CD8-positive, alpha-beta memory T cell (primary cell): ENCODE measurements at places on chromosomes 4 and X. TPM values are rescaled to one million over a fixed set of nuclear protein-coding genes. Genes with fewer than 3 reads are reported as not detected.

LONRF3 gene
- 1.8 TPM for total RNA-seq

- no peaks in the 10 kb centered on the region for H3K36me3 ChIP-seq
- no peaks in the 10 kb centered on the region for H3K4me1 ChIP-seq
- no peak for DNase-seq
- H3K27me3 ChIP-seq, result no peaks in the 10 kb centered on the region
Measured at GRCh38 chr4:141757287-141757686, 120.9 kb downstream of the IL15 start.

DNA sequence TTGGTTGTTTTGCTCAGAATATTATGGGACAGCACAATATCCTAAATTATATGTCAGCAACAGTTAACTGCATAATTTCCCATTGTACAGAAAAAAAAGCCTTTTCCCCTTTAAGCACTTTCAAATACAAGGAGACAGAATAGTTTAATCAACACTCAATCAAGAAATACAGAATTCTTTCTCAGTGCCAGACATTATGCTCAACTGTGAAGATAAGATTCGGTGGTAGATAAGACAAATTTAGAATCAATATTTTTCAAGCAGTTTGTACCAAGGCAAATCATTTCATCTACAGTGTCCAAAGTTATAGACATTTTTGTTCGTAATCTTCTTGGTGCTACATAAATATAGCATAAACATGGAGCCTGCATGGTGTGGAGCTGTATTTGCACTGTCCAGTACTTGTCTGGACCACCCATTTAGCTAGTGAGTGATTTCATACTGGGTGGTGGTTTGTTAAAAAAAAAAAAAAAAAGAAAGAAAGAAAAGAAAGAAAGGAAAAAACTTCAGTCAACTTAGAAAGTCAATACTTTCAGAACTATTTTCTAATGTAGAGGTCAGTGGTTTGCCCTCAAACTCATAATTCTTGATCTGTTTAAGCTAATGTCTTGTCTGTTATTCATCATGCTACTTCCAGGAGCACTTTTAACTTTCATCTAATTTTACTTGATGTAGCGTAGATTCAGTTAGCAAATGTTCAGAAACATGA, 522.9 kb downstream of the FAT4 start:
- no peaks in the 10 kb centered on the region for H3K27me3 ChIP-seq
- no peak overlapping the region for H3K27ac ChIP-seq
- no peaks in the 10 kb centered on the region for H3K36me3 ChIP-seq
- no peaks in the 10 kb centered on the region for H3K4me1 ChIP-seq

DNA sequence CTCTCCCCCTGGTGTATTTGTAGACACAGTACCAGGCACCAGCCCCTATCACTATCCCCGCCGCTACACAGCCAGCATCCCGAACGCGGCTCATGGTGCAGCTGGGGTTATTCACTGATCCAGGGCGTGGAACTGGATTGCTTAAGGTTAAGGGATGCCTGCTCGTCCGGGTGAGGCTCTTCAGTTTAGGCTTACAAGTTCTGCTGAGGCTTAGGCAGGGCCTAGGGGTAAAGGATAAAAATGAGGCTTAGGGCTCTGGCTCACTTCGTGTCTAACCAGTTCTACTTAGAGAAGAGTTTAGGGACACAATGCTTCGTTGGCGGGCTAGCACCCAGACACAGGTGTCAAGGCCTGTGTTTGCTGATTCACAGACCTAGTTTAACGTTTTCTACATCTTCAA, 2.2 kb downstream of the ARMCX2 start:
- H3K4me1 ChIP-seq, result no peaks in the 10 kb centered on the region
- no peak overlapping the region for H3K27ac ChIP-seq
- no peaks in the 10 kb centered on the region for H3K27me3 ChIP-seq
- H3K36me3 ChIP-seq, result no peaks in the 10 kb centered on the region
- DNase-seq, result no peak
- no peak overlapping the region for H3K4me3 ChIP-seq

DNA sequence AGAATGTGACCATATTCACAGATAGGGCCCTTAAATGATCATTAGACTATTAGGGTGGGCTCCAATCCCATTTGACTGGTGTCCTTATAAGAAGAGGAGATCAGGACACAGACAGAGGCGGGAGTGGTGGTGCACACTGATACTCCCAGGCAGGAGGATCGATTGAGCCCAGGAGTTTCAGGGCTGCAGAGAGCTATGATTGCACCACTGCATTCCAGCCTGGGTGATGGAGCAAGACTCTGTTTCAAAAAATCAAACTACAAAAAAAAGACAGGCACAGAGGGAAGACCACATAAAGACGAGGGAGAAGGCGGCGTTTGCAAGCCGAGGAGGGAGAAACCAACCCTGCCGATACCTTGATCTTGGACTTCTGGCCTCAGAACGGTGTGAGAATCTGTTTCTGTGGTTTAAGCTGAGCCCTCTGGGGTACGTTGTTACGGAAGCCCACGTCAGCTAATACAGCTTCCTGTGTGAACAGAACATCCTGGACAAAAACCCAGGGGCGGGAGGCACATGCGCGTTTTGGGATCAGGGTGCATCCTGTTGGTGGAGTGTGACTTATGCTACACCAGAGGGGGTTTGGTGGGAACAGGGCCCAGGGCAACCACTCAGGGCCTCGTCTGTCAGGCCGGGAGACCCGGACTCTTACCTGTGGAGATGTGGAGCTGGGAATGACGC, 211.8 kb upstream of the PSAPL1 start:
- no peaks in the 10 kb centered on the region for H3K36me3 ChIP-seq
- no peaks in the 10 kb centered on the region for H3K27me3 ChIP-seq
- no peak overlapping the region for H3K4me3 ChIP-seq
